ENCODE measurements at places on chromosomes 5 and 9.

DNA sequence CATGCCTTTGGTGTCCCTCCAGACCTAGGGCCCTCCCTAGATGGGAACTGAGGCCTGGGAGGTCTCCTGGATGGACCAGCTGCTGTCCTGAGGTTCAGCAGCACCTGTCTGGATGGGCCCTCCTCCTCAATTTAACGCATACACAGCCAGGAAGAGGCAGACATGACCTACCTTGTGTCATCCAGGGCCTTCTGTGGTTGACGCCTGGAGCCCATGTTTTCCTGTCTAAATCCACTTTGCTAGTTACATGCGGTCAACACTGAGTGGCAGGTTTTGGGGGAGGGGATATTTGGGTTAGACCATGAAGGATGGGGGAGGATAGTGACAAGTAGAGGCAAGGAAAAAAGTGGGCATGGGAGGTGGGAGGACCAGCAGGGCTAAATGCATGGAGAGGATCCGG lies 3.1 kb upstream of the STC2 start:
- no peak overlapping the region for H3K4me3 ChIP-seq
- peaks cover 19% of the 10 kb centered on the region for H3K4me1 ChIP-seq
- H3K27me3 ChIP-seq: peaks cover 45% of the 10 kb centered on the region

DNA sequence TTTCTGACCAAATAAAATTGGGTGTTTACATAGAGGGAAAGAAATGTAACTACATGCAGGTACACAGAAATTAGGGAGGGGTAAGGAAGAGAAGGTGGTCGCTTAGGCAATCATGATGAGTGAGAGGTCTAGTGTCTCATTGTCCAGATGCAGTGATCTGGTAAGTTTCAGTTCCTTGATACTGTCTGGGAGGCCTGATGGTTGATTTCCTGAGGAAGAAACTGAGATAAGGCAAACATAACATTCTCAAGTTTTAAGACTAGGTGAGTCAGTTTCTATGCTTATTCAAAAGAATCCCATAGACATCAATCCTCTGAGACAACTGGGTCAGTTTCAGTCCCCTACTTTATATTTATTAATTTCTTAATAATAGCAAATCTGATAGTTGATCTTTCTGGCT lies 843.3 kb upstream of the CDH10 start:
- H3K4me3 ChIP-seq: no peak overlapping the region
- H3K27ac ChIP-seq: no peak overlapping the region
- no peaks in the 10 kb centered on the region for H3K4me1 ChIP-seq
- no peak for DNase-seq

GRCh38 chr9:73643379-73644013 lies 491.8 kb downstream of the ANXA1 start:
- no peaks in the 10 kb centered on the region for H3K27me3 ChIP-seq
- no peak overlapping the region for H3K4me3 ChIP-seq

DNA sequence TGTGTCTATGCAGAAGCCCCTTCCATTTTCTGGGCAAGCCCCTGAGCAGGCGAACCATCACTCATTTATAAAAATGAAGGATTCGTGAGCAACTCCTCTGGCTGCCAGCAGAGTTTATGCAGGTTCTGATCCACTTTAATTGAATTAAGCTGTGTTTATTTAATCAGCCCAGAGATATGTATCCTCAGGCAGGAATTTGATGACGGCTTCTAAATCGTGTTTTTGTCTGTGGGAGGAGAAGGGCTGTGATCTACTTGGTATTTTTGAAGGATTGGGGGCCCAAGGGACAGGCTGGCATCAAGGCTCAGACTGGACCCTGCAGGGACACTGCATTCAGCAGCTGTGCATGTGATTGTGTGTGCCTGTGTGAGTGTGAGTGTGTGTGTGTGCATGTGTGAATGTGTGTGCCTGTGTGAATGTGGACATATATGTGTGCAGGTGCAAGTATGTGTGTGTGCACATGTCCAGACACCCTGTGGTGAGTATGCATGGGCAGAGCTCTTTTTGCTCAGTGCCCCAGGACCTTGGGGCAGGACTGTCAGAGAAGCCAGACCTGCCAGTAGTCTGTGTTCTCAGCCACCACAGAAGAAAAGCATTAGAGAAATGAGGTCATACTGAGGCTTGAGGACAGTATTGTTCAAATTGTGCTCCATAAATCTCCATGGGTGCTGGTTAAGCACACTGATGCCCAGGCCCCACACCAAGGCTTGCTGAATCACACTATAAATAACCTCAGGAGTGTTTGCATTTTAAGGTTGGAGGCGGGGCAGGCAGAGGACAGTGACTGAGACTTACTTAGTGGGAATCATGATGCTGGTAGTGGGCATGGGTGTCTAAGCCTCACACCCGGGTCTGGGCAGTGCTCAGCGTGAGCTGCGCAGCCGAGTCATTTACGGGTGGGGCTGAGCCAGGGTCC lies 164.0 kb downstream of the CARTPT start:
- H3K27ac ChIP-seq: no peak overlapping the region
- peaks cover 8% of the 10 kb centered on the region for H3K4me1 ChIP-seq
- no peak overlapping the region for H3K4me3 ChIP-seq
- peaks cover 8% of the 10 kb centered on the region for H3K27me3 ChIP-seq

DNA sequence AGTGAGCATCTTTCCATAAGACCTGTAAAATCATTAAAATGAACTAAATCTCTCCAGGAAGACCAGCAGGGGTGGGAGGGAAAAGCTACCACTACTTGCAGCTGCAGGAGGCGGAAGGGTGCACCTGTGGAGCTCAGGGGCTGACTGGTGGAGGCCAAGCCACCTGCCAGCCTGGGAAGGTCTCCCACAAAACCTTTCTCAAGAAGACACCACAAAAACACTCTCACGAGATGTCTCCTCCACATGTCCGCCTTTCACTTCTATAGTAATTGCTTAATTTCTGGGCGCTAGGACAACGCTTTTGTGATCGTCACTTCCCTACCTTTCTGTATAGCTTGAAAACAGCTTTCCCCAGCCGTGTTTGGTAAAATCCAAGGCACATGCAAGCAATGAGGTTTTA lies 114.4 kb downstream of the ROR2 start:
- H3K27me3 ChIP-seq: no peaks in the 10 kb centered on the region
- peaks cover 35% of the 10 kb centered on the region for H3K4me1 ChIP-seq
- H3K36me3 ChIP-seq: no peaks in the 10 kb centered on the region
- H3K4me3 ChIP-seq: no peak overlapping the region
- DNase-seq: no peak

DNA sequence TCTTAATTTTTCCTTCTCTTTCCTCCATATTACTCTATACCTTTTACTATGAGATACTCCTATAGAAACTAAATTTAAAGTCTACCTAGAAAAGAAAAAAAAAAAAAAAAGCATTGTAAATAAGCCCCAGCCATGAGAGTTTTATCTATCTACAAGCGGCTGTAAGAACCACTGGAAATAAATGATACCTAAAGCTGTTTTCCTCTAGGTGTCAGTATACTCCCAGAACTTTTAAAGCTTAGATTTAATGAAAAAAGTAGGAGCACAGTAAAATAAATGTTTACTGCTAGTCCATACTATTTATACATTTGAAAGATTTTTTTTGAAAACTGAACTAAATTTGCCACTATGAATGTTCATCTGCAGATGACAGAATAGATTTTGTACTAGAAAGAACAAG lies 26.2 kb downstream of the TYRP1 start:
- H3K27me3 ChIP-seq: no peaks in the 10 kb centered on the region
- no peak overlapping the region for H3K4me3 ChIP-seq
- no peak overlapping the region for H3K27ac ChIP-seq

- no peak overlapping the region for H3K27ac ChIP-seq
- H3K36me3 ChIP-seq: no peaks in the 10 kb centered on the region
- no peak overlapping the region for H3K4me3 ChIP-seq
- DNase-seq: no peak
- H3K27me3 ChIP-seq: no peaks in the 10 kb centered on the region
- H3K4me1 ChIP-seq: peaks cover 10% of the 10 kb centered on the region
Measured at GRCh38 chr9:129879991-129880653, 44.9 kb downstream of the USP20 start.

DNA sequence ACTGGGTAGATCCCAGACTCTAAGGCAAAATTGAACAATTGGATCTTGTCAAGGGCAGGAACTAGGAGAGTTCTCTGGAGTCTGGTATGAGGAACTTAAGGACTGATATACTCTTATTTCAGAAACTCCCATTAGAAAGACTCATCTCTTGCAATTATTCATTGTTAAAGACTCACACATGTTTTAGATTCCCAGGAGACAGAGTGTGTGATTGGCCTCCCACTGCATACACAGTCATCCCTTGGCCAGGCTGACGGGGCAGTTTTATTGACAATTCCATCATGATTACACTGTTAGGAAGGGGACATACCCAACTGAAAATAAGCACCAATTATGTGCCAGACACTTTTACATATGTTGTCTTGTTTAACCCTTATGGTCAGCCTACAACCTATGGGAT lies 347.2 kb downstream of the DMAC1 start:
- peaks cover 6% of the 10 kb centered on the region for H3K27me3 ChIP-seq
- no peak overlapping the region for H3K27ac ChIP-seq
- H3K4me1 ChIP-seq: peaks cover 10% of the 10 kb centered on the region
- H3K36me3 ChIP-seq: no peaks in the 10 kb centered on the region
- no peak for DNase-seq
- no peak overlapping the region for H3K4me3 ChIP-seq

DNA sequence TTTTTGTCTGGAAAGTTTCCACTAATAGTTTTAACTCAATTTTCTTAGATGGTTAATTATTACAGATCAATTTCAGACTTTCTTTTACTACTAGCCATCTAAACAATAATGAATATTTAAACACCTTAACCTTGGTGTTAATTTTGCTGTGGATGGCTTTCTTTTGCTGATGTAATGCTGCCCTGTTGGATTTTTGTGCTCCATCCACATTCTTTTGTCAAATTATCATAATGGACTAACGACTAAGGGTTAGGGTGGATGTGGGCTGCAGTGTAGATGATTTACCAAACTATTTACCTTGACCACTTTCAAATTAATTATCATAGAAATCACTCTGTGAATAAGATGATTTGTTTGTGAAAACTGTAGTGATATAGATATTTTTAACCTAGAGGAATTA lies 15.6 kb upstream of the TMEM38B start:
- H3K4me1 ChIP-seq: peaks cover 11% of the 10 kb centered on the region
- H3K4me3 ChIP-seq: no peak overlapping the region
- H3K27ac ChIP-seq: no peak overlapping the region
- no peaks in the 10 kb centered on the region for H3K36me3 ChIP-seq
- DNase-seq: no peak
- peaks cover 4% of the 10 kb centered on the region for H3K27me3 ChIP-seq

GRCh38 chr5:176853151-176853778 lies 42.9 kb downstream of the UNC5A start:
- H3K27me3 ChIP-seq: peaks cover 35% of the 10 kb centered on the region
- H3K4me3 ChIP-seq: no peak overlapping the region
- DNase-seq: no peak
- no peak overlapping the region for H3K27ac ChIP-seq

DNA sequence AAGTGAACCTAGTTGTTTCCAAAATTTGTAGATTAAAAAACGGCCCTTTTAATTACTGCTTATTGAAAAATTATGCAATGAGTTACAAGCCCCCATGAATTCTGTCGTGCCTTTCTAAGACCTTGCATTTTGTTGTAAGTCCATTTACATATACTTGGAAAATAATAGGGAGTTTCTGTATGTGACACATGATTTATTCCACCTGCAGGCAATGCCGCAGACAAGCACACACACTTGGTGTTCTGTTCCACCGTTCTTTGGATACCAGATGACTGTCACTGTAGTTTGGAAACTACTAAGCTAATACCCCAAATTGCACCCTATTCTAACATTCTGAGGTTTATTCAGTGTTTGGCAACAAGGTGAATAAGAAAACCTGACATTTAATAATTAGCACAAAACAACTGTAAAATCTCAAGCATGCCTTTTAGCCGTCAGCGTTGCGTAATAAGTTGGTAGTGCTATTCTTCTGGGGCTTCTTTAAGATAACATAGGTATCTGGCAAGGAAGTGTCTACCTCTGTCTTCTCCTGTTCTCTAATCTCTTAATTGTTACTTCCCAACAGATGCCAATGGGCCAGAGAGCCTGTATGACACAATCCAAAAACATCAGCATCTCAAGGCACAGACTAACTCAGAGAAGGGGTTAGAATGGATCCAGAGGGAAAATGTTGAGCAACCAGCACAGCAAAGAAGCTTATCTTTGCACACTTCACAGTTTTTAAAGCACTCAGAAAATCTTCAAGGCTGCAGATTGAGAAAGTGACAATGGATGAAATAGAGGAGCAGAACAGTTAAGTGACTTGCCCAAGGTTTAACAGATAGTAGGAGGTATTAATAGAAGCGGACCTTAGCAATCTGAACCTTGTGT lies 48.2 kb upstream of the DPYSL3 start:
- no peak overlapping the region for H3K27ac ChIP-seq
- H3K36me3 ChIP-seq: no peaks in the 10 kb centered on the region
- DNase-seq: no peak
- H3K4me3 ChIP-seq: no peak overlapping the region
- peaks cover 5% of the 10 kb centered on the region for H3K27me3 ChIP-seq

GRCh38 chr5:28542987-28543386 lies 1504.6 kb upstream of the CDH9 start:
- no peaks in the 10 kb centered on the region for H3K4me1 ChIP-seq
- H3K27ac ChIP-seq: no peak overlapping the region
- H3K4me3 ChIP-seq: no peak overlapping the region
- no peak for DNase-seq

- no peak overlapping the region for H3K27ac ChIP-seq
- no peaks in the 10 kb centered on the region for H3K27me3 ChIP-seq
- H3K36me3 ChIP-seq: peaks cover 8% of the 10 kb centered on the region
- no peak overlapping the region for H3K4me3 ChIP-seq
- no peak for DNase-seq
- no peaks in the 10 kb centered on the region for H3K4me1 ChIP-seq
Measured at GRCh38 chr9:34227445-34227844, 48.6 kb downstream of the UBAP1 start.

GRCh38 chr9:93297659-93298497 lies 113.9 kb downstream of the WNK2 start:
- no peak overlapping the region for H3K27ac ChIP-seq
- no peak for DNase-seq
- no peak overlapping the region for H3K4me3 ChIP-seq
- peaks cover 12% of the 10 kb centered on the region for H3K36me3 ChIP-seq
